Hepatocyte (in vitro differentiated cells): ENCODE measurements at places on chromosomes 2 and 18.

DNA sequence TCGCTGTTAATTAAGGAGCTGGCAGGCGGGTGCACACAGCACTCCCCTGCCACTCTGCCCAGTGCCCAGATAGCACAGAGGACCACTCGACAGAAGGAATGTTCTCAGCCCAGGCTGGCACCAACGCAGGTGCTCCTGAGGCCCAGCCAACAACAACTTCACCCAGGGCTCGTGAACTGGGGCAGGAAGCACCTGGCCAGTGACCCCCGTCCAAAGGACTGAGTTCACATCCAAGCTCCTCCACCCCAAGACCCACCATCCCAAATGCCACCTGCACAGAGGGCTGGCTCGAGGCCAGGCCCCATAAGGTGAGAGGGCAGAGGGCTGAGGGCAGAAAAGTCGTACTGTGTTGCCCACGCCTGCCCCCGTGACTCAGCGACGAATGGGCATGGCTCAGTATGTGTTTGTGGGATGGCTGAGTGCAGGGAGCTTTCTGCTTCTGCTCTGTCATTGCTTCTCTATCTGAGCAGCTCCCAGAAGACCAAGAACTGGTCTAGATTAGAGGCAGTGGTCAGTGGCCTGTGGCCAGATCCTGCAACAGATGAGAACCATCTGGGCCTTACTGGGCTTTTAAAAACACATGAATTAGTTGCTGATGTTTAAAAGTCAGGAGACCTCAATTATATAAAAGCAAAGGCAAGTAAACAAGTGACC, 68.4 kb downstream of the POLR1A start:
- DNase-seq: no peak

GRCh38 chr2:48756289-48756688, 765 bp upstream of the LHCGR start:
- DNase-seq: no peak

- no peak for DNase-seq
Observed at GRCh38 chr2:105279126-105279525, 37.6 kb downstream of the GPR45 start.

DNA sequence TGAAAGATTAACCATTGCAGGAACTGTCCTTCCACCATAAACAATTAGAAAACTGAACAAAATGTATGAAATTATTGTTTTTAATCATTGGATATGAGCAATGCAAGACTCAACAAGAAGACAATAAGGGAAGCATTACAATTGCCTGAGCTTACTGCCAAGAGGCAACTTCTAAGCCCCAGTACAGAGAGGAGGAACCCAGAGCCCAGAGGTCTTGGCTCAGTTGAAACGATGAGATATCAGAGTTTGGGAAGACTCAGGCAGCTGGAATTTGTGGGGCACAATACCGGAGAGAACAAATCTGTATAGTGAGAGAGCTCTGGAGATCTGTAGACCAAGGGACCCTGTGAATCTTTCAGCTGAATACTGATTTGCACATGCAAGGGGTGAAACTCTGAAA, 80.6 kb upstream of the ZFP36L2 start:
- no peak for DNase-seq

- DNase-seq: no peak
Observed at GRCh38 chr2:78980871-78981270, 44.6 kb upstream of the REG3G start.

DNA sequence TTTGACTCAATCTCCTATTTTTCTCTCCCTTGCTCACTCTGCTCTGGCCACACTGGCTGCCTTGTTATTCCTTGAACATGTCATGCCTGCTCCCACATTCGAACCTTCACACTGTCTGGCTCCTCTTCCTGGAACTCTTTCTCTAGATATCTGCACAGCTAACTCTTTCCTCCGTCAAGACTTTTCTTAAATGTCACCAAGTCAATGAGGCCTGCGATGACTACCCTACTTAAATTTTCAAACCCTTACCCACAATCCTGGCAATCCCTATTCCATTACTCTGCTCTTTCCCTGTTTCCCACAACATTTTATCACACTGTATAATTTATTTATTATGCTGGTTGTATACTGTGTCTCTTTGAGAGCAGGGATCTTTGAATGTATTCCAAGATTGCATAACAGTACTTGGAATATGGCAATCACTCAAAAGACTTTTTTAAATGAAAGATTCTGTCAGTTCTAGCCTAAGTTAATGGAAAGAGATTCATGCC, 206.2 kb downstream of the SRBD1 start:
- no peak for DNase-seq

- DNase-seq: no peak
Observed at GRCh38 chr2:239053801-239054503, 206.1 kb downstream of the TWIST2 start.

DNA sequence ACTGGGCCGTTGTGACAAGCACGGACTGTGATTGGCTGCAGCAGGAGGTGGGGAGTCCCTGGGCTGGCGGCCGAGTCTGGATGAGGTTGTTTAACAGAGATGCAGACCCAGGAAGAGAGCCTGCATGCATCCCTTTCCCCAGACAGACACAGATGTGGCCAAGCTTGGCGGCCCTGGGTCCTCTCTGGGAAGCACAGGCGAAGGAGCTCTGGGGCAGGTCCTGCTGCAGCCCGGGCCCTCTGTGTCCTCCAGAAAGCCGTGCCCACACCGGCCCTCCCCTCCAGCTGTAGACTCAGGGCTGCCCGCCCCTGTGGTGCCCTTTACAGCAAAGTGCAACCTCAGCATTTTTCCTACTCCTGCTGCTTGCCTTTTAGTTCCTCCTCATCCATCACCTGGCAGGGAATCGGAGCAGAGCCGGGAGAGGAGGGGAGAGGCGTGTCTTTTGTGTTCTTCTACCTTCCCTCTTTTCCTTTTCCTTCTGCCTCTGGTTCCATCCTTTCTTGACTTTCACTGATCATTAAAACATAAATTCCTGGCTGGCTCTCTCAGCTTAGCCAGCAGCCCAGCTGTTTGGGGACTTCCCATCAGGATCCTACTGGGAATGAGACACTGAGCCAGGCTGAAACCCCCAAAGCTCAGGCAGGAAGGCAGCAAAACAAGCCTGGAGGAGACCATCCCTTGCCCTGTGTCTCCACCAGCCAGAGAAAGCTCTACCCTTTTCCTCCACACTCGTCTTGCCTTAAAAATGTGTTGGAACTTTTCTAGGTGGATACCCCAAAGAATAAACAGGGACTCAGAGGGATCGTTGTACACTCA, 75.0 kb downstream of the CTIF start:
- DNase-seq: no peak

- DNase-seq: no peak
Observed at GRCh38 chr18:46628206-46628605, 28.8 kb downstream of the LOXHD1 start.

- no peak for DNase-seq
Observed at GRCh38 chr2:185466915-185467314, 271.7 kb upstream of the FSIP2 start.

- DNase-seq: no peak
Observed at GRCh38 chr18:28468901-28469300, 292.0 kb upstream of the CDH2 start.

GRCh38 chr2:233372855-233373254, 18.6 kb downstream of the DGKD start:
- DNase-seq: no peak

DNA sequence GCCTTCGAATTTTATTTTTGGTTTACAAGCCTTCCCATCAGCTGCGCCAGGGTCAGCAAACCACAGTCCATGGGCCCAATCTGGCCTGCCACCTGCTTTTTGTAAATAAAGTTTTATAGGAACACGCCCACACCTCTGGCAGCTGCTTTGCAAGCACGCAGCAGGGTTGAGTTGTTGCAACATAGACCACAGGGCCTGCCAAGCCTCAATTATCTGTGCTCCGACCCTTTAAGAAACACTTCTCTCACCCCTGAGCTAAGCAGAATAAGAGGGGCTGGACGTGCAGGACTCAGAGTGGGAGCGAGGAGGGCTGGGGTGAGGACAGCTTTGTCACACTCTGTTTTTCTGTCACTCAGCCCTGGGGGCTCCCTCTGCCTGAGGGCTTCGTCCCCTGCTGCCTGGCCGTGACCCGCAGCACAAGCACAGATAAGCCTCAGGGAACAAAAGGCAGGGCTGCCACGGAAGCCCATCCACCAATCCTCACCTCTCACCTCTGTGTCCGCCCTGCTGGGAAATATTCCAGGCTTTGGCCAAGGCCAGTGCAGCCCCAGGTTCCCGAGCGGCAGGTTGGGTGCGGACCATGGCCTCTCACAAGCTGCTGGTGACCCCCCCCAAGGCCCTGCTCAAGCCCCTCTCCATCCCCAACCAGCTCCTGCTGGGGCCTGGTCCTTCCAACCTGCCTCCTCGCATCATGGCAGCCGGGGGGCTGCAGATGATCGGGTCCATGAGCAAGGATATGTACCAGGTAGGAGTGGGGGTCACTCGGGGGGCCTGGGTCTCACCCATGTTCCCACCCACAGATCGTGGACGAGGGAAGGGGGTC, at the start of gene AGXT:
Gene AGXT (plus strand): TSS at position 539 of the 823 bp plus-strand sequence. CDS start 42 bp downstream, at position 581.
- DNase-seq: peak; percentile 52

DNA sequence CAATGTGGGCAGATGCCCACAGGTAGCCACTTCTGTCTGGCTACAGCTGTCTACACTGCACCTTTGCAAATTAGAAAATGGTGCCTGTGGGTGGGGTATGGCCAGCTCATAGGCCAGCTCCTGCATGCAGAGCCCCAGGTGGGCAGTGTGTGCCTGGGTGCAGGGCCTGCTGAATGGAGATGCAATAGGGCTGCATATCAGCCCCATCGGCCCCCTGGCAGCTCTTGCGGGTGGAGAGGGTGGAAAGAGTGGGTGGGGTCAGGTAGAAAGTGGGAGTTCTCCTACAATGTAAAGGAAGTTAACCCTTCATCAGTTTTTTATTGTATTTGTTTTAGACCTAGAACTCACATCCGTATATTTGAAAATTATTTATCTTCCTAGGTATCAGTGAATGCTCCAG, 37.1 kb downstream of the FBLN7 start:
- no peak for DNase-seq
